ENCODE measurements at places on chromosomes 6 and 20. TPM values are rescaled to one million over a fixed set of nuclear protein-coding genes. Genes with fewer than 3 reads are reported as not detected.

GRCh38 chr20:50189681-50190250 is 864 bp upstream of the CEBPB start:
- DNase-seq = peak; percentile 27

DNA sequence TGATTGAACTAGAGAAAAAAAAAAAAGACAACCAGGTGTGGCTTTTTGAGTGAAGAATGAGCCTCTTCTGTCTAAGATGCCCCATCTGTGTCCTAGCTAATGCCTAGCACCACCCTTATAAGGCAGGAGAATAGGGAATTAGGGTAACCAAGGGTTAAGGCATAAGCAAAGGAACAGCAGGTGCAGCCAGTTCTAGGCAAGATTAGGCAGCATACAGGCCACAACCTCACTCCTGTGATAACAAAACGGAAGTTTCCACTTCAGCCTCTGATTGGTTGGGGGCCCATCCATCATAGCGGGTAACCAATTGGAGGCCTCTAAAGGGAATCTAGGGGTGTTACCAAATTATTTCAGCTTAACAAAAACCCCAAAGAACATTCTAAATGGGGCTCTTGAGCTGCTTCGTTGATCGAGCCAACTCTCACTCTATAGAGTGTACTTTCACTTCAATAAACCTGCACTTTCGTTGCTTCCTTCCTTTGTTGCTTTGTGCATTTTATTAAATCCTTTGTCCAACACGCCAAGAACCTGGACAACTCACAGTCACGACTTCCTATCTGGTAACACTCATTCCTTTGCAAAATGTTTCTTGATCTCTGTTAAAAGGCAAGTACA is 61.9 kb upstream of the TAGAP start:
- peak; percentile 30 for DNase-seq

The SLC17A3 gene
- total RNA-seq = not detected

The FAM217A gene
- total RNA-seq = not detected

- DNase-seq = no peak
These were observed 109.0 kb downstream of the RALGAPA2 start for GRCh38 chr20:20603339-20603990.
